C1 segment of cervical spinal cord (tissue), 14 donors: ENCODE measurements at places on chromosomes 12 and 14.

DNA sequence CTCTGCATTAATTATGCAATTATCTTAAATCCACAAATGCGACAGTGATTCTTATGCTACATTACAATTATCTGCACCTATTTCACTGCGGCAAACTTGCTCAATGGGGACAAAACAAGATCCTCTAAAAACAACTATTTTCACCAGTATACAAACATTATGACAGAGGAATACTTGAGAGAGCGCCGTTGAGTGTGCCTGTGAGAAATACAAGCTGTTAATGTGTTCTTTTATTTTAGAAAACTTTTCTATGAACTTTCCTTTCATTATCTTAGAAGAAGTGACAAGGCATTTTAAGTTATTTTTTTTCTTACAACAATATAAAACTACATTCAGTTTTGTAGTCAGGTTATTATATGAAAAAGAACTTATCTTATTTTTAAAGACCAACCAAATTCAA lies 1247.0 kb downstream of the FSCB start:
- no peak for DNase-seq

DNA sequence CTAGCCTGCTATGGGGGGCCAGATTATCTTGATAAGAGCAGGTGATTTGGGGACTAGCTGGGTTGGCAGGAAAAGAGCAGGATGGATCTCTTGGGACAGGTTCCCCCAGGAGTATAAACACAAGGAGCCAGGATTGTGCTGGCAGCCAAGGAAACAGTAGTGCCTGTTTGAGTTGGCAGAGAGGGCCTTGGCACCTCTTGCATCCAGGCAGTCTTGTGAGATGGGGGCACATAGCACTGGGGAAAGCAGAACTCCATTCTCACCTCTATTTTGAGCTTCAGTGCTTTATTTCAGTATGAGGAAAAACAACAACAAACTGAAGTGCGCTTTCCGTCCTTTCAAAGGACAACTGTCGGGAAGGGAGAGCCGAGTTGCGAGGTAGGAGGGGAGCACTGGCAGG lies 9.4 kb upstream of the UNC119B start:
- DNase-seq = no peak

DNA sequence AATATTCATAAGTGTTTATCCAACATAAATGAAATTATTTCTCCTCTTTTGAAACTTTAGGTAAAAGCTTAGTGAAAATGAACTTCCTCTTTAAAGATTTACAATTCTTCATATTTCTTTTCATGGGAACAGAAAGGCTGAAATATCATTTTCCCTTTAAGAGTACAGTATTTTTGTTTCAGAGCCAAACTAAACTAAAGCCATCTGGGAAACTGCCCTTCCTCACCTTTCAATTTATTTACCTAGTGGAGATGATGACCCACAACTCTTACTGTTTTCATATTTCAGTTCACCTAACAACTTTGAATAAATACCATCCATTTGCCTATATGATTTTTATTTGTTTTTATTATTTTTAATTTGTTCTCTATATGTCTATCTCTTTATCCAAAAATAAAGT lies 105.4 kb downstream of the ALX1 start:
- no peak for DNase-seq

GRCh38 chr12:116642683-116643082 lies 83.5 kb downstream of the MAP1LC3B2 start:
- DNase-seq = no peak

DNA sequence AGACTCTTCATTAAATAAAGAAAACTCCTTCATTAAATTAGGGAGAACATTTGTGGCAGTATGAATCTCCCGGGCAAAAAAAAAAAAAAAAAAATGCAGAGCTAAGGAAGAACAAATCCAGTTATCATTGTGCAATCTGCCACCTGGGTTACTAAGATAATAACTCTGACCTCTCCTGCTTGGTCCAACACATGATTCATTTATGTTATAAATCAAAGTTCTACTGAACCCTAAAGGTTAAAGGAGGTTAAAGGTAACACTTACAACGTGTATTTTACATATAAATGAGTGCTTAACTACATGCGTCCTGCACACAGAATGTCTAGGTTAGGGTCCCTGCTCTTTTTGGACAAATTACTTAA lies 4.2 kb downstream of the TGFB3 start:
- DNase-seq = no peak

GRCh38 chr12:1890119-1890703 lies 28.2 kb downstream of the CACNA2D4 start:
- no peak for DNase-seq

- no peak for DNase-seq
Measured at GRCh38 chr12:122403115-122403770, 19.2 kb downstream of the CLIP1 start.
